Muscle of back (tissue), 13 donors: ENCODE measurements at places on chromosomes 11 and 22.
A peak's percentile ranks its signal among the peaks of the same experiment; 100 is the strongest.

DNA sequence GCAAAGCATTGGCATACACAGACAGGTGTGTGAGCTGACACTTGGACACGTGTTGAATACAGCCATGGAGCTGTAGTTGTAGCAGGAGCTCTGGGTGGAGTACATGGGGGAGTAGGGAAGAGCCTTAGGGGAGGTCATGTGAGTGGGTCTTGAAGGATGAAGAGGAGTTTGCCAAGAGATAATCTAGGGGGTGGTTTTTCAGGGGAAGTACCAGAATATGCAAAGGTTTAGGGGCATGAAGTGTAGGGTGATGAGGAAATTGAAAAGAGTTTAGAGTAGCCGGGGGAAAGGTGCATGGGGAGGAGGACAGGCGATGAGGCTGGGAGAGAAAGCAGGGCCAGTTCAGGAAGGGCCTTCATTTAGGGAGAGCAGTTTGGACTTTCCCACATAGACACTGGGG is 74.5 kb downstream of the GRIK4 start:
- no peak for DNase-seq

GRCh38 chr11:111408789-111409727 is 30.0 kb upstream of the POU2AF1 start:
- DNase-seq: no peak

- peak; percentile 47 for DNase-seq
Observed at GRCh38 chr22:17891481-17892167, 117.4 kb upstream of the BID start.

GRCh38 chr11:68798221-68798813 is 43.4 kb downstream of the CPT1A start:
- DNase-seq: no peak

DNA sequence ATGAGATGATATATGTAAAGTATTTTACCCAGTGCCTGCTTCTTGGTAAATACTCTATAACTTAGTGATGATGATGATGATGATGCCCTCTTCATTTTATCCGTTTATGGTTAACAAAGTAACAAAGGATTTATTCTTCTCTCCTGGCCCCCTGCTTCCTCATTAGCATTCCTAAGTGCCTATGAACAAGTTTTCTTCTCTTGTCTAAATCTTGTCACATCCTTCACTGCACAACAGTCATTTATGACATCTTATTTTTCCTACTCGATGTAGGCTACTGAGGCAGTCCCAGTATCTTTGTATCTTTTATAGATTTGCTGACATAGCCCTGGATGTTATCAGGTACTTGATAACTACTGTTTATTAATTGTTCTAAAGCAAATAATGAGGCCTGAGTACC is 754.4 kb upstream of the ARHGAP42 start:
- DNase-seq: no peak

GRCh38 chr22:21816472-21816786 is 51.0 kb downstream of the MAPK1 start:
- DNase-seq: no peak

DNA sequence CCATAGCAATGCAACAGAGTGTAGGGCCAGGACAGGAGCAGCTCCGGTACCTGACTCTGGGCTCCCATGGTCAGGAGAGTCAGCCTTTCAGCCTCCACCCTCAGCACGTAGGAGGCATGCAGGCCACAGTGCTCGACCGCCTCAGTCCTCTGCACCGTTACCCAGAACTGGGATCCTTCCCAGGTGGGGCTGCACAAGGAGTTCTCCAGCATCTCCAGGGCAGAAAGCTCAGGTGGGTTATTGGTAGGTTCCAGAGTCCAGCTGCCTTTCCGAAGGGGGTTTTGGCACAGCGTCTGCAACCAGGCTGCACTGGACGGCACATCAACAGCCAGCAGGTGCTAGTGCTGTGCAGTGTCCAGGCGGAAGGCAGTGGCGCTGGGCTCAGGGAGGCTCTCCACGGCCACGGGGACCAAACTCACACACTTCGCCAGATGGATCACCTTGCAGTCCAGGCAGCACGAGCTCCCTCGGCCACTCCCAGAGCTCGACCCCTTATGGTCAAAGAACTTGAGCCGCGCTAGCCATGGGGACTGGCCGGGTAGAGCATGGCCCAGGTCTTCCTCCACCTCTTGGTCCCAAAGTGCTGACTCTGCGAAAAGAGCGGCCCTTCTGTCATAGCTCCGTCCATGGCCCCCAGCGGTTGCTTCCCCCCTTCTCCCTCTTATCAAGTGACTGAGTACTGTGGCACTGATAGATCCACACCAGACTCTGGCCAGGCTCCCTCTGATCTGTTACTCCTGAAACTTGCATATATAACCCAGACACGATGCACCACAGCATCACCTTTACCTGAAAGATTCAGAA is 6.9 kb upstream of the PHOX2A start:
- DNase-seq: no peak

DNA sequence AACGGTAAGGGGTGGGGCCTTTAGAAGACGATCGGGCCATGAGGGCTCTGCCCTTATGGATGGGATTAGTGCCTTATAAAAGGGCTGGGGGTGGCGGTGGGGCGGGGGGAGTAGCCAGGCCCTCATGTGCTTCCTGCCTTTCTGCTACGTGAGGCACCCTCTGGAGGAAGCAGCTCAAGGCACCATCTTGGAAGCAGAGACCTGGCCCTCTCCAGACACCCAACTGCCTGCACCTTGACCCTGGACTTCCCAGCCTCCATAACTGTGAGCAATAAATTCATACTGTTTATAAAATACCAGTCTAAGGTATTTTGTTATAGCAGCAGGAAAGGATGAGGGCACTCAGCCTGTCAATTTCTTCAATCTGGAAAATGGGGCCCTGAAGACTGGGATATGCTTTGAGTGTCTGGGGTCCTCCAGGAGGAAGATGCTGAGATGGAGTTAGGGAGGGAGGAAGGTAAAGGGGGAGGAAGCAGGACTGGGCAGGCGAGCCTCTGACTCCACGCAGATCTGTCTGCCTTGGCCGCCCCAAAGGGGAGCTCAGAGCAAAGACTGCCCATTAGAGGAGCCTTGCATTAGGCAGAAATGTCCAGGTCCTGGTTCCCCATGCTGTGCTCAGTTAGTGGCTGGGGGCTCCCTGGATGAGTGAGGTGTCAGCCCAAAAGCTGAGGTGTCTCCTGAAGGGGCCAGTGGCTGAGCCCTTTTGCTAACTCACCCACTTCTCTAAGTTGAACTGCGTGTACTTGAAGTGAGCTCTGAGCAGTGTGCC is 5.3 kb downstream of the CABP2 start:
- no peak for DNase-seq

GRCh38 chr11:83175815-83176214 is 17.7 kb upstream of the ANKRD42 start:
- no peak for DNase-seq

GRCh38 chr11:64809781-64810241 is 540 bp downstream of the MEN1 start:
- peak; percentile 27 for DNase-seq

- DNase-seq: no peak
Observed at GRCh38 chr11:108316061-108316460, 93.2 kb downstream of the ATM start.

DNA sequence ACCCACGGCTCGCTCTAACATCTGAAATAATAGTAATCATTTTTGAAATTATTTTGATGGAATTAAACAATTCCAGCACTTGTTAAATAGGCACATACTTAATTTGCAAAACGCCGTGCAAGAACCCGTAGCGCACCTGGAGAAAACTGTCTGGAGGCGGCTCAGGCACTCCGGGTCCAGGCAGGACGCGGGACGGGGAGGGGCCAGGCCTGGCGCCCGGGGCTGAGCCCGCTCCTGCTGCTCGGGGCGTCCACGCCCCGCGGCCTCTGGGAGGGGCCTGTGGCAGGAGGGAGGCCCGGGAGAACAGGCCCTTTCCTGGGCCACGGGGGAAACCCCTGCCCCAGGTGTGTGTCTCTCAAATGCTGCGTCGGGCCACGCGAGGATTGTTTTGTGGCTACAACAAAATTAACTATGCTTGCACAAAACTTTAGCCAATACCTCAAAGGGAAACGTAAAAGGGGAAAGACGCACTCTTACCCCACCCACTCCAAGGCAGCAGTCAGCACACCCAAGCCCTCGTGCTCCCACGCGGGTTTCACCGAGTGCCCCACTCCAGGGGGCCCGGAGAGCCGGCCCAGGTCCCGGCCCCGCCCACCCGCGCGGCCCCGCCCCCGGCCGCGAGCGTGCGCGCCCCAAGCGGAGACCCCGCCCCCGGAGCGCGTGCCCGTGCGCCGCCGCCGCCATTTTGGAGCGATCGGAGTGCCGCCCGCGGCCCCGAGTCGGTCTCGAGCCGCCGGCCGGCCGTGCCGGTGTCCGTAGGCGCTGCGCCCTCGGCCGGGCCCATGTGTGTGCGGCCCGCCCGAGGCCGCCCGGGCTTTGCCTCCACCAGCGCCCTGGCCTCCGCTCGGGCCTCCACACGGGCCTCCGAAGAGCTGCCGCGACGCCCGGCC is at the start of gene PPP6R2:
Gene PPP6R2 (plus strand): TSS at position 677 of the 890 bp plus-strand sequence. CDS start 50,582 bp downstream, outside the sequence.
- DNase-seq: peak; percentile 86

- DNase-seq: no peak
Observed at GRCh38 chr22:26484360-26484706, 656 bp downstream of the SRRD start.

DNA sequence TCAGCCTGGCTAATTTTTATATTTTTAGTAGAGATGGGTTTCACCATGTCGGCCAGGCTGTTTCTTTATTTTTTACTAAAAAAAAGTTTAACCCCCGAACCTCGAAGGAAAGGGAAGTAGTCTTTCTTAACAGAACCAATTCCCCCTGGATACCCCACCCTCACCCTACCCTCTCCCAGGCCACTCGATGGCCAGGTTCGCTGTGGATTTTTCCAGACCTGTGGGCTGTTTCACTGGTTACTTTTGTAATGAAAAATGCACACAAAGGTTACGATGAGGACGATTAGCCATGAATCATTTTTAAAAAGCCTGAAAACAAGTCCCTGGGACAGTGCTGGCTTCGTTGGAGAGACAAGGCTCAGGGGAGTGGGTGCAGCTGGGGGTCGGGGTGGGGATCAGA is 2.5 kb downstream of the TSPO start:
- no peak for DNase-seq

- no peak for DNase-seq
Observed at GRCh38 chr11:44576656-44577055, 11.2 kb downstream of the CD82 start.

DNA sequence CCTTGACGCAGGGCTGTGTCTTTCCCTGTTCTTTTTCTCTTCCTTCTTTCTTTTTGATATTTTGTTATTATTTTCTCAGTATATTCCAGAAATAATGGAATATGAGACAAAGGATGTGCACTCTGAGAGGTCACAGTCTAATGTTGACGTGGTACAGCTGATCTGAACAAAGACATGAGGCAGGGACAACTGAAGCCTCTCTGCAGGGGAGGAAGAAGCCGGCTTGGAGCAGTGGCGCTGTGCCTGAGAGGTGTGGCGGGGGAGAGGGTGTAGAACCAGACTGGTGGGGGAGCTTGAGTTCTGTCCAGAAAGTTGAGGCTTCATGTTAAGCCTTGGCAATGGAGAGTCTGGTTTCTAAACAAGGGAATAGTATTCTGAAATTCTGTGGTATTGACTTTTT is 34.7 kb downstream of the ADAMTS15 start:
- no peak for DNase-seq

DNA sequence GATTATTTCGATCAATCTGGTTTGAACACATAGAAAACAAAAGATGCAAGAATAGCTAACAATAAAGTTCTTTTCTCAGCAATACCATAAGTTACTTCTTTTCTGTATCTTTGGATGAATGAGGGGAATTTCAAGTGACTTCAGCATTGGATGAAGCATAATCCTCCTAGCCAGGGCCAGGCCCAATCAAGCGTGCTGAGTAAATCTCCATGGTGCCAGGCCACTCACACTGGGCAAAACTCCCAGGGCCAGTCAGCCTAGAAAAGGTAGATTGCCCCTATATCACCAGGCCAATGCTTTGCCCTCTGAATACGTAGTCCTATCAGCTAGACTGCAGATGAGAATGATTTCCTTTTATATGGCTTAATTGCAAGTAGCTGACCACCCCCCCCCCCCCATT is 6.0 kb downstream of the CNTF start:
- no peak for DNase-seq

- DNase-seq: no peak
Observed at GRCh38 chr11:22680628-22681027, 14.2 kb downstream of the GAS2 start.

DNA sequence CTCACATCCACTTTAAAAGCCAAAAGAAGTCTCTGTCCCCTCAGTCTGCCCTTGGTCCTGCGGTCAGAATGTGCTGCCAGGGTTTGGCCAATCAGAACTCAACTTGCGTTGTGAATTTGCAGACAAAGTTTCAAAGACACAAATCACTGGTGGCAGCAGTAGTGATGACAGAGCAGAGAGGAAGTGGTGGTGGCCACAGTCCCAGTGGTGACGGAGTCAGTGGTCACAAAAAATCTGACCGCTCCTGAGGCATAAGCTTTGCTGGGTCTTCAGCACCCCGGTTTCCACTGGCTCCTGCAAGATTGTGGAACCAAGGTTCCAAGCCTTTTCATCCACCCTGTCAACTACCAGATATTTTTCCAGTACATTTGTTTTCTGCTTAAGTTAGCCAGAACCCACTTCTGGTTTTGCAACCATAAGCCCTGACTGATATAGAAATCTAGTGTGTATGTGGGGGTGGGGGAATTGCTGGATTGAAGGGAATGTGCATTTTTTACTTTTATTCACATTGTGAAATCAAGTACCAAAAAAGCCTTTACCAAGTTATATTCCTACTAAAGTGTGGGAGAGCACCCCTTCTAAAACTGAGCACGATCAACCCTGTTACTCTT is 112.3 kb downstream of the TMPRSS5 start:
- no peak for DNase-seq

- DNase-seq: peak; percentile 21
Observed at GRCh38 chr11:73520353-73521061, 77.4 kb downstream of the FAM168A start.

- no peak for DNase-seq
Observed at GRCh38 chr11:105802390-105802789, 192.5 kb downstream of the GRIA4 start.

DNA sequence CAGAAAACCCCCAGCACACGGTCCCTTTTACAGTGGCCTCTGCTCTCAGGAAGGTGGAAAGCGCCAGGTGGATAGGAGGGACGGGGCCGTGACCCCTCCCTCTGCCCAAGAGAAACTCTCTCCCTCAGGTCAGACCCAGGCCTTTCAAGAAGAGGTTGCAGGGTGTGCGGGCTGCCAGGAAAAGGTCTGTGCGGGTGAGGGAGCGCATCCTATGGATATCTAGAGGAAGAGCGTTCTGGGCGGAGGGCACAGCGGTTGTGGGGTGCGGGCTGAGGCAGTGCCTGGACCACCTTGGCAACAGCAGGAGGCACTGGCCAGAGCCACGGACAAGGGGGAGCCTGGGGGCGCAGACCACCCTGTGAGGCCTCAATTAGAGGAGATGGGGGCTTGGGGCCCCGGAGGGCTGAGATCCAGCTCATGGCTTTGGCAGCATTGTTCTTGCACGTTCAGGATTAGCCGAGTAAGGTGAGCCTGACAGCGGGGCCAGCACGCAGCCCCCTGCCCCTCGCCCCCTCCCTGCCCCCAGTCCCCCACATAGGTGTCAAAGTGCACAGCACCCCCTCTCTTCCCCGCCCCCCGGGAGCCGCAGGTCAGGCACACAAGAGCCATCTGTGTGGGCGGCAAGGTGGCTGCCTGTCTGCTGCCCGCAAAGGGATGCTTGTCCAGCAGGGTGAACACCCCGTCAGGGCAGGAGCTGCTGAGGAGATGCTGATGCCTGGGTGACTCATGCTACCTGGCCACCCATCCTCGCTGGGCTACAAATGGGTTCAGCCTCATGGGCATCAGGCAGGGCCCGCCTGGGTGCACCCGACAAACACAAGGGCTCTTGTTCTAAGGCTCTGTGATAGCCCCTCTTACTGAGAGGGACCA is 92.8 kb upstream of the KCNQ1OT1 start:
- DNase-seq: no peak
